Left cardiac atrium (tissue), 4 donors: ENCODE measurements at places on chromosomes 2 and 18.

DNA sequence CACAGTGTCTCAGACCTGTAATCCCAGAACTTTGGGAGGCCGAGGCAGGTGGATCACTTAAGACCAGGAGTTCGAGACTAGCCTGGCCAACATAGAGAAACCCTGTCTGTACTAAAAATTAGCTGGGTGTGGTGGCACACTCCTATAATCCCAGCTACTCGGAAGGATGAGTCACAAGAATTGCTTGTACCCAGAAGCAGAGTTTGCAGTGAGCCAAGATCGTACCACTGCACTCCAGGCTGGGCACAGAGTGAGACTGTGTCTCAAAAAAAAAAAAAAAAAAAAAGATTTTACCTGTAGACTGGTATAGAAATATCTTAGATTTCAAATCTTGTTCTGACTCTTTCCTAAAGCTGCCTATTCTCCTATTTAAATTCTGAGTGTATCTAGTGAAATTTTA is 7.2 kb upstream of the KLHL29 start:
- no peak for DNase-seq

GRCh38 chr18:73880387-73880786 is 267.2 kb downstream of the FBXO15 start:
- DNase-seq: no peak

DNA sequence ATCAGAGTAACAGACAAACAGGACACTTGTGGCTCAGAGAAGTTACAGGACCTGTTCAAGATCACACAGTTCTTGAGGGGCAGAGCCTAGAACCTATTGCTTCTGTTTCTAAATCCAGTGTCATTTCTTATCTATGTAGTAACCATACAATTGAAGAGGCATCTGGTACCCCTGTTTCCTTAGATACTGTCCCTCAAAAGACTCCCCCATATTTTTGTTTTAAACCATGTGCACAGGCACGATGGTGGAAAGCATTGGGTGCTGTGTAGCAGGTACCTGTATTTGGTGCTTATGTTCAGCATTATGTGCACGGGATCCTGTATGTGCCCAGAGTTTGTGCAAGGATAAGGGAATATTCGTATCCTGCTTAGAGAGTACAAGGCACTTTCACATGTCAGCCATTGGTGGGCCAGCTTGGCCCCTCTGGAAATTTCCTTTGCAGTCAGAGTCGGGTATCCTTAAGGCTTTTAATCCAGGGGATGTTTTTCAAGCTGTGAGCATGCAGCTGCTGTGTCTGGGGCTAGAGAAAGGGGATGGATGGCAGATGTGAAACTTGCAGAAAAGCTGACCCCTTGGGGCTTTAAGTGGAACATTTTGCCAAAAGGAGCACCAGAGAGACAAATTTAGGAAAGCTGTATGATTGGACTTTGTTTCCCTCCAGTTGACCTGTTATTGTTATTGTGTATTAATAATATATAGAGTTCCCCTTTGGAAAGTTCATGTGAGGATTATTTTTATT is 2.1 kb downstream of the LBH start:
- DNase-seq: no peak

DNA sequence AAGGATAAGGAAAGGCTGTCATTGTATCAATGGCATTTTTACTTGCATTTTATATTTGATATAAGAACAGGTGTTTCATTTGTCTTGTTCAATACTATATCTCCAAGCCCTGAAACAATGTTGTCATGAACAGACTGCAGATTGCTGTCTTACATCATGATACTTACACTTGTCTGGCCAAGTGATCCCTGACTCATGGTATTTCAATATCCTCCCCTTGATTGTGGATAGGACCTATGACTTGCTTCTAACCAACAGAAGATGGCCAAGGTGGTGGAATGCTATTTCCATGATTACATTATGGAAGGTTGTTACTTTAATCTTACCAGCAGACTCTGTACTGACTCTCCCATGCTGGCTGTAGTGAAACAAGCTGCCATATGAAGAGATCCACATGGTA is 471.1 kb downstream of the CCDC85A start:
- no peak for DNase-seq

DNA sequence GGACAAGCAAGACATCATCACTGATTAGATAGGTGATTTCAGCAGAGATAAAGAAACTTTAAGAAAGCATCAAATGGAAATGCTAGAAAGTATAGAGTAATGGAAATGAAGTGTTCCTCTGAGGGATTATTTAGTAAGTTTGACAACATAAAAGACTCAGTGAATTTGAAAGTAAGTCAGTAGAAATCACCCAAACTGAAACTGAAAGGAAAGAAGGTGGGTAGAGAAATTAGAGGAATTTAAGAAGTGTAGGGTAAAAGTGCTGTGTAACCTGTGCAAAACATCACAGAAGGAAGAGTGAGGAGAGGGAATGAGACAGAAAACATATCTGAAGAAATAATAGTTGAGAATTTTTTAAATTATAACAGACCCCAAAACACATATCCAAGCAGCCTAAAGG is 343.1 kb downstream of the CBLN2 start:
- DNase-seq: no peak

- no peak for DNase-seq
Measured at GRCh38 chr2:222232839-222233238, 66.0 kb downstream of the PAX3 start.

GRCh38 chr18:71116535-71116934 is 827.7 kb downstream of the SOCS6 start:
- no peak for DNase-seq

- no peak for DNase-seq
Measured at GRCh38 chr2:214577769-214578168, 166.9 kb downstream of the VWC2L start.

DNA sequence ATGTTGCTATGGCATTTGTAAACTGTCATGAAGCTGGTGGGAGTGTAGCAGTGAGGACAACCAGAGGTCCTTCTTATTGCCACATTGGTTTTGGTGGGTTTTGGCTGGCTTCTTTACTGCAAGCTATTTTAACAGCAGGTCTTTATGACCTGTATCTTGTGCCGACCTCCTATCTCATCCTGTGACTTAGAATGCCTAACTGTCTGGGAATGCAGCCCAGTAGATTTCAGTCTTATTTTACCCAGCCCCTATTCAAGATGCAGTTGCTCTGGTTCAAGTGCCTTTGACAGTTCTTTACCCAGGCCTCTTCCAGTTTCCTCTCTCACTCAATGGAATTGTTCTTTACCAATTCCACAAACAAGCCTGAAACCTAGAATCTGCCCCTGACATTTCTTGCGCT is 145.1 kb downstream of the KCNE4 start:
- DNase-seq: no peak

GRCh38 chr2:172096626-172097547 is 5.8 kb downstream of the DLX2 start:
- DNase-seq: no peak

GRCh38 chr2:201420442-201421113 is 30.7 kb downstream of the TRAK2 start:
- no peak for DNase-seq

DNA sequence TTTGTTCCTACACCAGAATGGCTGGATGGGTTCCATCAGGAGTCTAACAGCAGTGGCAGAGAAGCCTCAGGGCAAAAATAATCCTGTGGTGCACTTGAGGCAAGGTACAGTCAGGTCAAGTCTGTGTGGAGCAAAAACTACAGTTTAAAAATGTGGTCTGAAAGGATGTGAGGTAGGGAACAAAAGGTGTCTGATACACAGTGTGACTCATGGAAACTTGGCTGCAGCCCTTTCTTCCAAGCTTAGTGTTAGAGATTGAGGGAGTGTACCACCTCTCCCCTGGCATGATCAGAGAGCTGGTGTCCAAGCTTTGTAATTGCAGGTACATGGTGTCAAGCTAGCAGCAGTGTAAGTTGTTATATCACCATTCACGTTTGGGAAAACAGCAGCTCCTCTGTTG is 8.9 kb downstream of the ANKAR start:
- no peak for DNase-seq

GRCh38 chr2:86789687-86790133 is 1.0 kb downstream of the CD8A start:
- no peak for DNase-seq

DNA sequence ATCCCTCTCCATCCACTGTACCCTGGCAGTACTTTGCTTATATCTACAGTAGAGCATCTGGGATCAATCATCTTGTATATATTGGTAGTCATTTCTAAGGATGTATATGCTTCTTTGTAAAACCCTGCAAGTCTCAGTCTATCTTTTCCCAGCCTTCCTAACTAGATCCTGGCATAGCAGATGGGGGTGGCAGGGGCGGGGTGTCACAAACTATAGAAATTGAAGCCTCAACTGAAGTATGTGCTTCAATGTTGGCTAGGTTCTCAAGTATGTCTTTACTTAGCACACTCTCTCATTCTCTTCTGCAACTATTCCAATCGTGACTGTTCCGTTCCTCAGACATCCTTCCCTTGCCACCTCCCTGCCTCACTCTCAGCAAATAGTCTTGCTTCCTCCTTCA is 30.1 kb upstream of the AGPS start:
- no peak for DNase-seq

GRCh38 chr2:146678516-146678915 is 1166.3 kb upstream of the ACVR2A start:
- DNase-seq: no peak

GRCh38 chr2:86596118-86596517 is 27.5 kb downstream of the RNF103 start:
- no peak for DNase-seq

GRCh38 chr2:195212586-195212985 is 444.4 kb upstream of the SLC39A10 start:
- DNase-seq: no peak

GRCh38 chr2:161076936-161077335 is 83.3 kb upstream of the TANK start:
- DNase-seq: no peak

GRCh38 chr2:139911160-139911559 is 1131.0 kb upstream of the NXPH2 start:
- no peak for DNase-seq

GRCh38 chr2:154247503-154247902 is 375.8 kb downstream of the GALNT13 start:
- DNase-seq: no peak

- DNase-seq: no peak
Measured at GRCh38 chr2:152219077-152219828, 43.7 kb upstream of the STAM2 start.

DNA sequence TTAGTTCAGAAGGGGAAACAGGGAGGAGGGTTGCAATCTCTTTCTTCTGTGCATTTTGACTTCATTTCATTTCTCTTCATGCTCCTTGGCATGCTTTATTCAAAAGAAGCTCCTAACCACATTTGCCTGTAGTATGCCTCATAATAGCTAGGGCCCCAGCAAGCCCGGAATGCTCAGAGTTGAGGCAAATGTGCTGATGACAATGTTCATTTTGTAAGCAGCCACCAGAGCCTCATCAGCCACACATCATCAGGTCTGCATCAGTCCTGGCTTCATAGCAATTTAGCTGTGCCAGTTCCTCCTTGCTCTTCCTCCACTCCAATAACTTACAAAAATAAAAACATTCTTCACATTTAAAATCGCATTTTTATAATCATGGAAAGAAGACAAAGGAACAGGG is 65.4 kb upstream of the MMADHC start:
- peak; percentile 18 for DNase-seq

DNA sequence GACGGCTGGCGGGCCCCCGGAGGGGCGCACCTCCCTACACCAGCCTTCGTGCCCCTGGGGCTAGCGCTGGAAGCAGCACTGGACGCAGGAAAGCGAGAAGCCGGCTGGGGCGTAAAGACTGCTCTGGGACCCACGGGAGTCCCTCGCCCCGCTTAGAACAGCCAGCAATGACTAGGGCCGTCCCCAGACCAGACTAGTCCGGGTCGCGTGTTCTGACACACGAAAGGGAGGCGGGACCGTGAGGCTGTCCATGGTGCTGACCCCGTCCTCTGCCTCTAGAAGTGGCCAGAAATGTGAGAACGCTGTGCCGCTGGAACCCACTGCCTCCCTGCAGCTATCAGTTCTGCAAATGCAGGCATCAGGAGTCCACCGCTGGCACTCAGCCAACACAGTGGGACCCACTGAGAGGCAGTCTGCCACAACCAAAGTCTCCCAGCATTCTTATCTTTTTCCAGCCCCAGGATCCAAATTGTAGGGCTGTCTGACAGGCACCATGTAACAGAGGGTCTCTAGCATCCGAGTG is at the start of gene UCN:
Gene UCN (minus strand): TSS at position 87 of the 523 bp plus-strand sequence. CDS start 550 bp downstream, outside the sequence.
- peak; percentile 56 for DNase-seq

DNA sequence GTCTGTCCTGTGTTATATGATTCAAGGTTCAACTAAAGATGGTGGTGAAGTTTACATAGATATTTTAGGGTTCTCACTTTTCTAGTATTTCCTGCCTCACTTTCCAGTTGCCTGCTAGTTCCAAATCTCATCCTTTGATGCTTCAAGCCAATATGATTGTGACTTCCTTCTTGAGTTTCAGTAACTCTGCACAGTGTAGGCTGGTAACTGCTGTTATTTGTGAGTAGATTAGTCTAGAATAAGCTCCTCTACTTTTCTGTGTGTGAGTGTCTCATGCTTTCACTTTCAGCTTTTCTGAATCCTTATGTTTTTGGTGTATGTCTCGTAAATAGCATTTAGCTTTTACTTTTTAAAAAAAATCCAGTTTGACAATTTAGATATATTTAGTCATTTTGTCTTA is 42.6 kb downstream of the GALNT1 start:
- DNase-seq: no peak

- no peak for DNase-seq
Measured at GRCh38 chr2:174681099-174682006, 82.9 kb downstream of the CHRNA1 start.

DNA sequence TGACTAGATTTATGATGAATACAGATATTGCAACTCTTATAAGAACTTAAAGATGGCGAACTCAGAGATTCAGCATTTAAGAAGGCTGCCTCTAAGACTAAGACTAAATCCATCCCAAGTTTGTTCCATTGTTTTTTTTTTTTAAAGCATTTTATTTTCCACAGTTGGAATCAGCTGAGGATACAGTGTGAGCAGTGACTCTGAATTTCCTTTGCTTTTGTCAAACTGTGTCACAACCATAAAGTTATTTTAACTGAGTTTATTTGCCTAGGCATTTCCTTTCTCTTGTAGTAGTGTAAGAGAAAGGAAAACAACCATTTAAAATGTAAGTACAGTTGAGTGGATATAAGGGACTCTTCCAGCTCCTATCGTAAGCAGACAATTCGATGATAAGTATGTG is 63.9 kb downstream of the ZEB2 start:
- no peak for DNase-seq

DNA sequence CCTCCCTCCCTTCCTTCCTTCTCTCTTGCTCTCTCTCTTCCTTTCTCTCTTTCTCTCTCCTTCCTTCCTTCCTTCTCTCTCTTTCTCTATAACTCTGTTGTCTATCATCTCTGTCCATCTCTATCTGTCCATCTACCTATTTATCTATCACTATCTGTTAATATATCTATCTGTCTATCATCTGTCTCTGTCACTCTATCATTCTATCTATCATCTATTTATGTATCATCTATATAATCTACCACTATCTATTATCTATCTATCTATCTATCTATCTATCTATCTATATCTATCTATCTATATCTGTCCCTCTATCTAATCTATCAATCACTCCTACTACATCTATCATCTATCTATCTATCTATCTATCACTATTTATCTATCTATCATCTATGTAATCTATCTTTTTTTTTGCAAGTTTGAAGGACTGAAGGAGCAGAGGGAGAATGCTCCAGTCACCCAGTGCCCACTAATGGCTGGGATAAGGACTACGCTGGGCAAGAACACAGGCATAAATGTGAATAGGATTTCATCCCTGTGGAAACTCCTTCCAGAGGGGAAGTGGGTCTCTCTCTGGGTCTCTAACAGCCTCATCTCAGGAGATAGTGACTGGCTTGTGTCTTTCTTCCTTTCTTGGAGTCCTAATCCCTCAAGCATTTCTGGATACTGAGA is 427.0 kb downstream of the LPIN1 start:
- DNase-seq: no peak
